ENCODE measurements at places on chromosomes 7 and 10.

- no peak for DNase-seq
Observed at GRCh38 chr7:26910221-26910620, 45.8 kb upstream of the SKAP2 start.

DNA sequence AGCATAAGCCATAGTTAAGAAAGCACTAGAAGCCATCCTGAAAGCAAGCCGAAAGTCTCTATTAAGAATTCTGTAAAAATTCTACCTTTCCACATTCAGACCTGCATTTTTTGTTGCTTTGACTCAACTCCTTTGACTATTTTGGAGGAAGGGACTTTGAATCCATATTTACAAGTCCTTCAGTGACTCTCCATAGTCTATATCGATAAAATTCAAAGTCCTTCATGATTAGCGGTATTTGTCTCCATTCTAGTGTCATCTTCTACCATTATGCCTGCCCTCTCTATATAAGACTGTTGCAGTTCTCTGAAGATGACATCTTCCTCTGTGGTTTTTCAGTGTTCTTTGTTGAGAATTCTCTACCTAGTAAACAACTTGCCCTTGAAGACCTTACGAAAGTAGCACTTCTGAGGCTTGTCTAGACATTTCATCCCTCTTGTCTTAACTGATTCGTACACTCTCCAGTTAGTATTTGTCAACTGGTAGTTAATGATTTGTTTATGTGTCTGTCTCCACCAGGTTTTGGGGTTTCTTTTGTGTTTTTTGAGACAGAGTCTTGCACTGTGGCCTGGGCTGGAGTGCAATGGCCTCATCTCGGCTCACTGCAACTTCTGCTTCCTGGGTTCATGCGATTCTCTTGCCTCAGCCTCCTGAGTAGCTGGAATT lies 1.7 kb downstream of the CCSER2 start:
- DNase-seq: no peak

DNA sequence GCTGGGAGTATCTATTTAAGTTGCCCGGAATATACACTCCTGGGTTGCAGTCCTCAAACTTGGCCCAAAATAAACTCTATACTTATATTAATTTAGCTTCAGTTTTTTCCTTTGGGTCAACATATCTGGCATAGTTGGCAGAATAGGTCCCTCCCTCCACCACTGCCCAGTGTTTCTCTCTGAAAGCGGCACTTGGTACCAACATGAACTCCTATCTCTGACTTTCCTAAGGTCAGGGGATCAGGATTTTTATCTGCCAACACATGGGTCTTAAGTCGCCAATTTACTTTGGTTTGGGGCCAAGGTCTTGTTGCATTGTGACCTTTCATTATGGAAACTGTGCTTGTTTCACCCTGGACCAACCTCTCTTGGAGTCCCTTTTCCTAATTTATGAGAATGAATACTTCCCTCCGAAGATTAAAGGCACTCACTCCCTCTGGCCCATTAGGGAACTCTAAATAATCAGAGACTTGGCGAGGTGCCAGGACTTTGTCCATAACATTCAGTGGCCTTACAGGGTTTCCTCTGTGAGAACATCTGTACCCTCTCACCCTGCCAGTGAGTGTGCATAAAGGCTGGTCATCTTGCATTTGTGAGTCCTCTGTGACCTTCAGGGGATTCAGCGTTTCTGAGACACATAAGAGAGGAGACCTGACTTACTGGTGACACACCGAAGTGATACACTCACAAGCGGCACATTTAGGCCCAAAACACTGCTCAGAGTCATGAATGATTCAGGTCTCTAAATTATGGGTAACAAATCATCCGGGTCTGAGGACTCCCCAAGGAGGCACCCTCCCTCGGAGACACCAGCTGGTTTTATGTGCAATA lies 19.7 kb upstream of the FKBP9 start:
- peak; percentile 1 for DNase-seq

- peak; percentile 21 for DNase-seq
Observed at GRCh38 chr7:94907811-94908322, 473 bp downstream of the PPP1R9A start.

Measured in NCI-H1436 (cell line).